ENCODE measurements at places on chromosomes 5 and 9.
A peak's percentile ranks its signal among the peaks of the same experiment; 100 is the strongest.

- no peak for DNase-seq
Measured at GRCh38 chr5:76696251-76696650, 19.7 kb upstream of the F2R start.

GRCh38 chr9:87880683-87881082 lies 2.0 kb upstream of the SPATA31E1 start:
- DNase-seq: no peak

- no peak for DNase-seq
Measured at GRCh38 chr5:127452626-127453025, 64.8 kb upstream of the PRRC1 start.

GRCh38 chr9:133487331-133487725 lies 8.4 kb upstream of the SLC2A6 start:
- DNase-seq: no peak

- DNase-seq: peak; percentile 81
Measured at GRCh38 chr5:99032234-99033013, 103.6 kb upstream of the CHD1 start.

GRCh38 chr9:33458444-33458843 lies 11.1 kb upstream of the AQP3 start:
- no peak for DNase-seq

DNA sequence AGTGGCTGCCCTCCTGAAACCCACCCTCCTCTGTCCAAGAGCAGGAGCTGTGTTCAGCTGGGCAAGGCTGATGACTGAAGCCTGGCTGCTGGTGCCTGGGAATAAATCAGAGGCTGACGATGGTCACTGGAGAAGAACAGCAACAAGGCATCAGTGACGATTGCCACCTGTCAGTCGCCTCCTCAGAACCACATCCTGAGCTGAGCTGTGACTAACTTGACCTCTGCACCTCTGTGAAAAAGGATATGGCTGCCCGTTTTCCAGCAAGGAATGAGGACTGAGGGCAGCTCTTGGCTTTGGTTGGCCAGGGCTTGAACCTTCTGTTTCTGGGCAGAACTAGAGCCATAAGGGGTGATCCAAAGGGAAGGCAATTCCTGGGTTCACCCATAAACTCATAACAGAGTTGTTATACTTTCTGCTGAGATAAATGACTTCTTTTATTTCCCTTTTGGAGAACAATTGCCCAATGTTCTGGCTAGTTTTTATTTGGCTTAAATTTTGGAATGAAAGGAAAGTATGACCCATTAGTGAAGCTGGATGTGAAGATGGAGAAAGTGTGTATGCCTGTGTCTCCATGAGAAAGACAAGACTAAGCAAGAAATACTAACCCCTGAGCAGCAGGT lies 40.1 kb downstream of the TRIP13 start:
- no peak for DNase-seq

- no peak for DNase-seq
Measured at GRCh38 chr9:123609844-123610243, 253.8 kb downstream of the CRB2 start.

GRCh38 chr5:74765929-74766328 lies 988 bp downstream of the GFM2 start:
- no peak for DNase-seq

Measured in AG20443 (cell line).